Activated T-helper 9 cell treated with anti-CD3 and anti-CD28 coated beads, Interleukin-2, amount 50 U/mL, for 16 hours (primary cell): ENCODE measurements at places on chromosomes 1 and 21.

DNA sequence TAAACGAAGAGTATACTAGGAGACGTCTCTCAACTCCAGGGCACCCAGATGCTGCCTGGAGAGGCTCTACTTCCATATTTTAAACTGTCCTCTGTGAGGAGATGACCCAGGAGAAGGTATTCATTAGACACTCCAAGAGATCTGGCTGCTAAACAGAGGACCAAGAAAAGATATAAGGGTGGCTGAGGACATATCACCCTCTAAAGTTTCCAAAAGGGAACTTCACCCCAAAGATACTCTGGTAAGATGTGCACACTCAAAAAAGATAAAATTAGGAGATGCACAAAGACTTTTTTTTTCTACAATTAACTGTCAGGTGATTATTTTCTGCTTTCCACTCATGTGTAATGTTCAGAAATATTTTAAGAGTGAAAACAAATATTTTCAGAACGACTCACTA, 1.4 kb downstream of the ZNF670 start:
- DNase-seq = no peak

GRCh38 chr1:182599339-182599738, 4.8 kb downstream of the RGS16 start:
- no peak for DNase-seq

- DNase-seq = no peak
Observed at GRCh38 chr1:12661606-12662219, 17.8 kb downstream of the AADACL4 start.

GRCh38 chr1:75522389-75522788, 88.5 kb downstream of the SLC44A5 start:
- DNase-seq = no peak
